ENCODE measurements at places on chromosomes 1 and 21.

- no peak for DNase-seq
Observed at GRCh38 chr1:226568077-226568831, 19.7 kb downstream of the STUM start.

- DNase-seq = no peak
Observed at GRCh38 chr1:103239034-103239433, 130.7 kb upstream of the COL11A1 start.

DNA sequence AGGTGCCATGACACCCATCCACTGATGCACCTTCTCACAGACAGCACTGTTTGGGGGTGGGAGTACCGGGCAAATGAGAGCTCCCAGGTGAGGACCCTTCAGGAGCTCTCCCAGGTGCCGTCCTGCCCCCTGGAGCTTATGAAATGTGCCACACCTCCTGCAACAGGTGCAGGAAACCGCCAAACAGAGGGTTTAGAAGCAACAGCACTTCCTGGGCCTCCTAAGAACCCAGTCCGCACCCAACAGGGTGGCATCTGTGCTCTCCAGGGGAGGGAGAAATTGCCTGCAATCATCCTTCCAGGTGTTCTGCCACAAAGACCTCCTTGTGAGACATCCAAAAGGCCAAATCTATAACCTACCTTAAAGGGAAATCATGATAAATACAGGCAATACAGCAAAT is 87.7 kb upstream of the ATP1B1 start:
- no peak for DNase-seq

DNA sequence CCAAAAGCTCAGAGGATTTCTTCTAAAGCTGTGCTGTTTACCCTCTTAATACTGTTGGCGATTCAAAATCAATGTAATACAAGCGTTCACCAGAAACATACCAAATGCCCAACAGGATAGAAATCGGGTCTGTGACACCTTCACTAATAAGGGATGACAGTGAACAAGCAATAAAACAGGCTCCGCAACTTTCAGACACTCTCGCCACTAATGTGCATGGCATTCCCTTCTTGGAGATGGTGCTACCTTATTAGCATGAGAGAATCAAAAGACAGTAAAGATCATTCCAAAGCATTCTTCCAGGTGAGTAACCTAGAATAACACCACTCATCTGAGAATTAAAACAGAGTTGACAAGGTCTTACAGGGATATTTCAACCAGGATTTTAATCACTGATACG is 367.1 kb downstream of the TTLL7 start:
- no peak for DNase-seq

GRCh38 chr1:235679644-235680043 is 30.1 kb upstream of the GNG4 start:
- no peak for DNase-seq

DNA sequence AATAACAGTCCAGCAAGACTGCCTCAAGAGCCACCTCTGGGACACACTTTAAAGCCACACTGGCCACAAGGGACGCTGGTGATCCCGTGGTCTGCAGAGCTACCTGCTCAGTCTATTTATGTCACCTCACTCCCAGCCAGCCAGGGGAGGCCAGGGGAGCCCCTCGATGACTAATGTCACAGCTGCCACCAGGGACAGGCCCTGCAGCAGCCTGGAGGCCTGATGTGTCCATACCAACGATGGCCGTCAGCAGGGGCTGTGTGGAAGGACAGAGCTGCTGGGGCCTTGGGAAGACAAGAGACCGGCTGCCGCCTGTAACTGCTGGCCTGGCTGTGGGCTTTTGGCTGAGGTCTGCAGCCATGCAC is 71.0 kb downstream of the SIK1 start:
- no peak for DNase-seq

DNA sequence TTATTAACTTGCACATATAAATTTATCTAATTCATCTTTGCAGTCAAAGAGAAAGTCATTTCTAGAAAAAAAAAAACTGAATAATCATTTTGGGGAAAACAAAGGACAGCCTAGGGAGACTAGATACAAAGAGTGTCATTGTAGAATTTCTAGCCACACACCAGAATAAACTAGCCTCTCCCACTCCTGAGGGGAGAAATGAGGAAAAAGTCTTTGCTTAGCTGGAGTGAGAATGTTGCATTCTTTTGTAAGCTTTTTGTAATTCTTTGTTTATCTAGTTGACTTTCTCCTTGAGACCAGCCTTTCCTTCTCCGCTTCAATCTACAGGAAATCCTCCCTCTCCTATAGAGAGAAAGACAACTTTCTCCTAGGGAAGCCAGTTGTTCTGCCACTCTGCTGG is 15.9 kb upstream of the CGN start:
- no peak for DNase-seq

- peak; percentile 59 for DNase-seq
Observed at GRCh38 chr1:181100015-181100905, 11.8 kb downstream of the IER5 start.

- DNase-seq = no peak
Observed at GRCh38 chr1:21329209-21329844, 39.1 kb upstream of the ECE1 start.

DNA sequence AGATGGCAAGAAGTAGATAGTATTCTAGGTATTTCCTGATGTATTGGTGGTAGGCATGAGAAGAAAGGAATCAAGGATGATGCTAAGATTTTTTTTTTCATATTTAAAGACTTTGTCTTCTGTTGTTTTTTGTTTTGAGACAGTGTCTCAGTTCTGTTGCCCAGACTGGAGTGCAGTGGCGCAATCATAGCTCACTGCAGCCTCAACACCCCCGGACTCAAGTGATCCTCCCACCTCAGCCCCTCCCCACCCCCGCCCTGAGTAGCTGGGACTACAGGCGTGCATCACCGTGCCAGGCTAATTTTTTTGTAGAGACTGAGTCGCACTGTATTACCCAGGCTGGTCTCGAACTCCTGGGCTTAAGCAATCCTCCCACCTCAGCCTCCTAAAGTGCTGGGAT is 2.8 kb upstream of the CAPZB start:
- DNase-seq = no peak

DNA sequence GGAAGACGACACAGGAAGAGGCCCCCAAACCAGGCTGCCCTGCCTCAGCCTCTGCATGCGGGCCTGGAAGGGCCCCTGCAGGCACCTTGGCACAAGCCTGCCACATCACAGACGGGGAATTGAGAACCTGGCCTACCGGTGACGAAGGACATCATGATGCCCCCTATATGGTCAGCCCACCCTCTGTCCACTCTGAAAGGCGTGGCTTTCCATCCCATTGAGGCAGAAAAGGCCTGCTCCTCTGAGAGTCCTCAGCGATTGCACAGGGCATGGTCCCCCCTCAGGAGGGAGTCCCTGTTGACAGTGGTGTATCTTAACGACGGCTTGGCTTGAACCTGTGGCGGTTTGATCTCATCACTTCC is 11.4 kb downstream of the KRTAP10-1 start:
- no peak for DNase-seq

DNA sequence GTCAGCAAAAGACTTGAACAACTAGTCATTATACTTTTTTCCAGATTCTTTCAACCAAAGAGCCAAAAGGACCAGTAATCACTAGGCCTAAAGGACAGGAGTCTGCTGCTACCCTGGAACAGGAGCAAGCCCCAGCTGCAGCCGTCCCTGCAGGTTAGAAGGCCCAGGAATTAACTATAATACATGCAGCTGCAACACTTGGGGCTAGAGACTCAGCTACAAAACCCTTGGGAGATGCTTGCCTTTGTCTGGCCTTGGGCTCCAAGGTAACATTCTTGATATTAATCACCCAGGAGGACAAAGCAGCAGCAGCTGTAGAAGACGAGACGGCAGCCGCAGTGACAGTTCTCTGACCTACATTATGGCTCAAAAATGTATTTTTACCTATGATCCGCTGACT is 841.2 kb upstream of the ADGRL4 start:
- no peak for DNase-seq

Data from activated CD4-positive, alpha-beta T cell treated with anti-CD3 and anti-CD28 coated beads, Interleukin-2, amount 50 U/mL, for 48 hours (primary cell).